ENCODE measurements at places on chromosomes 1 and 21.

DNA sequence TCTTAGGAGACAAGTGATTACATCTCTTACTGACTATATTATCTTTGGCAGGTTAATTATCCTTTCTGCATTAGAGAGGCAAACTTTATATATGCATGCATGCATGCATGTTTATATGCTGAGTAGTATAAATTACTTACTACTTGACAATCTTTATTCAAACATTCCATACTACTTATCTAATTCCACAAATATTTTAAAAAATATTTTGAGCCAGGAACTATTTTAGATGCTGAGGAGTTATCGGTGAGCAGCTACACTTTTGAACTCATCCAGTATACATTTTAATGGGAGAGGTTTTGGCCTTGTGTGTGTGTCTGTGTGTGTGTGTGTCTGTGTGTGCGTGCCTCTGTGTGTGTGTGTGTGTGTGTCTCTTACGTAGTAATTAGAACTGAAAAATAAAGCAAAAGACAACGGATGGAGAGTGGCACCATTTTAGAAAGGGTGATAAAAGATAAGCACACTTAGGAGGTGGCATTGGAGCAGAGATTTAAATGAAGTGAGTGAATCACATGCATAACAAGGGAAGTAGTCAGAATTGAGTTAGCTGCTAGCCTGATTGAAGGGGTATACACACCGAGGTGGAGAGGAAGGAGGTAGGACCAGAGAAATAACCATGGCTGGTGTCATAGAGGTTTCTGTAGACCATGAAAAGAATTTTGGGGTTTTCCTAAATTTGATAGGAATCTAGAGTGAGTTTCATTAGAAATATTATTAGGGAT lies 1488.4 kb downstream of the MRPL39 start:
- DNase-seq, result no peak

- DNase-seq, result no peak
These were observed 23.7 kb downstream of the KCNC4 start for GRCh38 chr1:110233861-110234260.

DNA sequence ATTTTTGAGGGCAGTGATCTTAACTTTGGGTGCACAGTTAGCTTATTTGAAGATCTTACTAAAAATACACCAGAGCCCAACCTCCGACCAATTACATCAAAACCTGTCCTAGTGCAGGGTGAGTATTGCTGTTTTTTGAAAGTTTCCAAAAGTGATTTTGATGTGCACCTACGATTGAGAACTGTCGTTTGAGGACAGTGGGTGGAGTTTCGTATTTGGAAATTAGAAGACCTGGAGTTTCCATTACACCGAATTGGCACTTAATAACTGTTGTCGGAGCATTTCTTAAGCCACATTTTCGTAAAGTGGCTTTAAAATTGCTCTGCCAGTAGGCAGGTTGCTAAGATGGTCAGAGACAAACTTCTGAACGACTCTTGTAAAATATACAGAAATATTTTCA lies 1.1 kb downstream of the SOD1 start:
- DNase-seq, result no peak

DNA sequence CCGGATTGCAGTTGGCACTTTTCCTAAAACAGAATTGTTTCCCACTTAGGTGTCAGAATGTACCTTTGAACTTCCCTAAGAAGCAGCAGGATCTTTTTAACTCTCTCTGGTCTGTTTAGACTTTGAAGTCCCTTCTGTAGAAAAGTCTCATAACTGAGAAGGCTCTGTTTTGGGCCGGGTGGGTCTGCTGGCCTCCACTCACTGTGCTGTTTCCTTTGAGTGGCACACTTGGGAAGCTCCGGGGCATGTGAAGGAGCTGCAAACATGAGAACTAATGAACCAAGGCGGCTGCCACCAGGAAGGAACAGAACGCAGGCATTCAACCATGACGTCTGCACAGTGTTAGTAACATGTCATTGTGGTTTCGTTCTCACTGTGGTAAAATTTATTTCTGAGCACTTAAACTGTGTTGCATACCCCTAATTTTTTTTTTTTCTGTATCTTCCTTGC lies 19.5 kb upstream of the NCMAP start:
- DNase-seq, result peak; percentile 49

- no peak for DNase-seq
These were observed 27.3 kb downstream of the FAM151A start for GRCh38 chr1:54595956-54596498.

DNA sequence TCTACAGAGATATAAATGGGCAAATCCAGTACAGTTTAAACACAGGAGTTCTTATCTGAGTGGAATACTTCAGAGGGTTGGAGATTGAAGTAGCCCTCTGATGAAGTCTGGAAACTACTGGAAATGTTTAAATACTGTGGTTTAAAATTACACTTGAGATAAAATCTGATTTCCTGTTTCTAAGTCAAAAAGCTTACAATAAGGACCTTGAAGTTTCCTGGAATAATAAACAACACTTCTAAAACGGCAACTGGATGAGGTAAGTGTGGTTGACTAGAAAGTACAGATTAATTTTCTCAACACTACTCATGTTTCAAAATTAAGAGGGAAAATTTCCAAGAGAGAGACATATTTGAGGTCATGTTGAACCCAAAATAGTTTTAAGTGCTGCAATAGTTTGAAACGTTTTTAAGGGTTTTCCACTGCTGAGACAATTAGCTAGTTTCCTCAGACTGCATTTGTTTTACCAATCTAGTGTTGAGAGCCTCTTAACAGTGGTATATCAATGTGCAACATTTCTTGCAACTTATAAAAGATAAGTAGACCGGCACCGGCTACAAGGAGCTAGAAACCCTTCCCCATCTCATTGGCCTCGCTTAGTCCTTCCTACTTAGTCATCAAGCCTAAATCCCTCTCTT lies 27.4 kb downstream of the KCNA3 start:
- no peak for DNase-seq

DNA sequence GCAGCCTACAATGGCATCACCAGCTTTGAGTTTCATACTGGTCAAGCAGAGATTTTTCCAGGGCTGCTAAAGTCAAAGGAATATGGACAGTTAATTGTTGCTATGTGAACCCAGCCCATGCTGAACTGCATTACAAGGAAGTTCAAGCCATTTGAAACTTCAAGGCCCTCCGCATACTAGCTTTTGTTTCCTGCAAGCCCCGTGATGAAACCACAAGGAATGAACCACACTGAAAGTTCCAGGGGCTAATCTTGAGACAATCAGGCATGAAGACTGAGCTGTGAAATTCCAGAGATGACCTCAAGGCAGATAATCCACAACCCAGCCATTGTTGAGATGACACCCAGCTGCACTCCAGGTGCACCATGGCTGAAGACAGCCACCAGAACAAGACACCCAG lies 180.8 kb downstream of the C1orf21 start:
- DNase-seq, result no peak

GRCh38 chr21:33931799-33932390 lies 16.3 kb upstream of the ATP5PO start:
- no peak for DNase-seq

DNA sequence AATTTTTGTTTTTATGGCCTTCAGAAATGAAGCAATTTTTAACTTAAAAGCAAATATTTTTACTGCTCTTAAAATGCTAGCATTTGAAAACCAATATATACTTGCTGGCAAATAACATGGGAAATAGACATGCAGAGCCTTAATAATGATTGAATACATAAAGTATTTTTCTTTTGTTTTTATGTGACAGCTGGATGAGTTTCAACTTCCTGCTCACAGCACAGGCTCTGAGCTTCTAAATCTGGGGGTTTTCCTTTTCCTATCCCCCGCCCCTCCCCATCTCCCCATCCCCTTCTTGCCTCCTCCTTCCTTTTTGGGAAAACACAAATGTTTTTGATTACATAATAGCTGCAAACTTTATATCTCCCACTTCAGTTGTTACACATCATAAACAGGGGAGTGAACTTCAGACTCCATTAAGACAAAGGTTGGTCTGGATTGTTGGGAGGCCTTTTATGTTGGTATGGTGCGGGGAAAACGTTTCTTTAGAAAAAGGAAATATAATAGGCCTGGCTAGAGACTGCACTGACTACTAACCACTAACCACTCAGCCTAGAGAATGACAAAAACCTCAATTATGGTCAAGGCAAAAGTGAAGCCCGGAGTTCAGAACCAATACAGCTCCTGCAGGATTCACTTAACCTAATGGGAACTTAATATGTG lies 116.1 kb upstream of the GORAB start:
- no peak for DNase-seq

- DNase-seq, result no peak
These were observed 72.9 kb upstream of the PPP2R5A start for GRCh38 chr1:212212343-212212742.

- no peak for DNase-seq
These were observed 1.8 kb upstream of the TBX15 start for GRCh38 chr1:118989878-118990378.

GRCh38 chr1:162196387-162196786 lies 126.9 kb downstream of the NOS1AP start:
- DNase-seq, result no peak

DNA sequence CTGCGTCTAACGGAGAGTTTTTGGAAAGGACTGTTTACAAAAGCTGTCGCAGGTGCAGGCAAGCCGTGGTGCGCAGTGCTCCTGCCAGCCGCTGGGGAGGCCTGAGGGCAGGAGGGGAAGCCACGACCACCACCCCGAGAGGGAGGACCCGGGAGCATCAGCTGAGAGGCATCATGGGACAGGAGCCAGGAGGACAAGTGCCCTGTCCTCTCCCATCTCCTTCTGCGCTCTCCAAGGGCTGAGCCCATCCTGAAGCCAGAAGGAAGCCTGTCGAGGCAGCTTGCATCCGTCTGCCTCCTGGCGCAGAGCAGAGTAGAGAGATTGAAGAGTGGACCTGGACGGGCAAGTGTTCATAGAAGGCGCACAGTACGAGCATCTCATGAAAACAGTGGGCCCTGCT lies 310.9 kb downstream of the KIF26B start:
- no peak for DNase-seq

DNA sequence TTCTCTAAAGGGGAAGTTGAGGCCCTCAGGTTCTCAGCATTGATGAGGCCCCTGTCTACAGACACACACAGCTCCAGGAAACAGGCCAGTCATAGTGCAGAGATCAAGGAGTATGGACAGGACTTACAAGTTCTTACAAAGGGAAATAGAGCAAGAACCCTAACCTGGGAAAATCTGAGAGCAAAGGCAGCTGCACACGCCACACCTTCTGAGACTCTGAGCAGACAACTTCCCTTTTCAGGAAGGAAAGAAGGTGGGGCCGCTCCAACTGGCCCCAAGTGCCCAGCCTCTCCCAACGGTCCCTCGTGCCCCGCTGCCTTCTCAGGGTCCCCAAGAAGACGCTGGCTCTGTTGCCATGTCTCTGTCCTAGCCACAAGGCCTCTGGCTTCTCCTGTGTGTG lies 3.6 kb downstream of the NOC2L start:
- no peak for DNase-seq

GRCh38 chr1:40385437-40386358 lies 12.2 kb downstream of the SMAP2 start:
- peak; percentile 45 for DNase-seq

GRCh38 chr1:225156254-225156653 lies 226.8 kb downstream of the DNAH14 start:
- DNase-seq, result no peak

GRCh38 chr1:53111073-53111556 lies 31.3 kb downstream of the SLC1A7 start:
- DNase-seq, result no peak

DNA sequence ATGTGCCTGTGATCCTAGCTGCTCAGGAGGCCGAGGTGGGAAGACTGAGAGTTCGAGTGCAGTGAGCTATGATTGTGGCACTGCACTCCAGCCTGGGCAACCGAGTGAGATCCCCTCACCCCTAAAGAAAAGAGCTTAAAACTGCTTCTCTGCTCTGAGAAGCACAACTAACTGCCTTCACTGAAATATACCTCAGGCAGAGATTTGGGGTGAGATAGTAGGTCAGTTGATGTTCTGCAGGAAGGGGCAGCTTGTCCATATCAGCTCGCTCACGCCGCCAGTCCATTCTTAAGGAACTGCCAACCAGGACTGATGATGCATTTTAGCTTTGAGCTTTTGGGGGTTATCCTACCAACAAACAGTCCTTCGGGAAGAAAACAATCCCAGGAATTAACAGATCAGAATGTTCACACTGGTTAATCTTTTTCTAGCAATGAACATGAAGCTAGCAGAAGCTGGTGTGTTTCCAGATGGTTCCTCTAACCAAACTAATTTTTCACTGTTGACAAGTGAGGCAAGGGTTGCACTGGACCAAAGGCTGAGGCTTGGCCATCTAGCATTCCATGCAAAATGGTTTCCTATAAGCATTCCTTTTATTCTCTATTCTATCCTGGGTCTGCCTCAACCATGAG lies 31.6 kb downstream of the LHX4 start:
- no peak for DNase-seq

GRCh38 chr21:43893536-43894205 lies 28.6 kb downstream of the AGPAT3 start:
- DNase-seq, result no peak

GRCh38 chr1:22341791-22342605 lies 109.7 kb upstream of the ZBTB40 start:
- DNase-seq, result no peak

DNA sequence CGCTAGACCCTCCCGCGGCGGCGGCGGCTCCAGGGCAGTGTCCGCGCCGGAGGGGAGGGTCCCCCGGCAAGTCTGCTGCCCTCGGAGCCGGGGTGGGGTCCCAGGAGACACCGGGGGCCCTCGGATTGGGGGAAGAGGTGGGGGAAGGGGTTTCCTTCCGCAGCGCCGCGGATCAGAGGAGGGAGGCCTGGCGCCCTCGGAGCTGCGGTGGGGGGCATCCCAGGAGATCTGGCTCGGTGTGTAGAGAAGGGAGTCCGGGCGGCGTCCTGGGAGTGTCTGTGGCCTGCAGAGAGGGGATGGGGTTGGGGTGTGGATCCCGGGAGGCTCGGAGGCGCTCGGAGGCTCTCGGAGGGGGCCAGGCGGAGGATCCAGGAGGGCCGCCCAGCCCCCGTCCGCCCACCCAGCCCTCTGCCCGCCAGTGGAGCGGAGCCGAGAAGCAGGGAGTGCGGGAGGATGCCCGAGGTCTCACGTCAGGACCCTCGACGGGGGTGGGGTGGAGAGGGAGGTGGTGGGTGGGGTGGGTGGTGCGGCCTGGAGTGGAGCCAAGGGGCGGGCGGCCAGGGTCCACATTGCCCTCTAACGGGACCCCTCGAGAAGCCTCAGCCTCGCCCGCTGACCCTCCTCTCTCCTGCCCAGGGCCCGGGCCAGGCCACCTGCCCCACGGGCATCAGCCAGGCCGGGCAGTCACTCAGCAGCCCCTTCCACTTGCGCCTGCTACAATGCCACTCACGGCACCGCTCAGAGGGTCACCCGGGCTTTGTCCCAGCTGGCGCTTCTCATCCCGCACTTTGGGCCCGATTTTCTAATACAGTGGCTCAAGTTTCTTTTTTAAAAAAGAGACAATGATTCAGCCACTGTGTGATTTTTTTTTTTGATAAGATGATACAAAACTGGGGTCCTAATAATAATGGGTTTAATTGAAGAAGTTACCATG lies 60.2 kb upstream of the ARHGEF16 start:
- no peak for DNase-seq

GRCh38 chr1:193909406-193910082 lies 723.1 kb upstream of the B3GALT2 start:
- no peak for DNase-seq

- no peak for DNase-seq
These were observed 25.9 kb downstream of the C2CD2 start for GRCh38 chr21:41927727-41928409.

- no peak for DNase-seq
These were observed 44.5 kb upstream of the BMP8B start for GRCh38 chr1:39833121-39833520.

All from stimulated activated CD8-positive, alpha-beta memory T cell treated with anti-CD3 and anti-CD28 coated beads, Interleukin-7, amount 100 ng/mL, for 4 hours (primary cell).